Osteocyte (in vitro differentiated cells): ENCODE measurements at places on chromosomes 16 and 17. TPM values are rescaled to one million over a fixed set of nuclear protein-coding genes. Genes with fewer than 3 reads are reported as not detected.

- no peak for DNase-seq
These were observed 32.1 kb downstream of the DUSP14 start for GRCh38 chr17:37521821-37522220.

GRCh38 chr17:62673614-62674362, 46.3 kb downstream of the MRC2 start:
- no peak for DNase-seq

GRCh38 chr17:15257258-15257788, 7.8 kb downstream of the PMP22 start:
- peak; percentile 90 for DNase-seq

DNA sequence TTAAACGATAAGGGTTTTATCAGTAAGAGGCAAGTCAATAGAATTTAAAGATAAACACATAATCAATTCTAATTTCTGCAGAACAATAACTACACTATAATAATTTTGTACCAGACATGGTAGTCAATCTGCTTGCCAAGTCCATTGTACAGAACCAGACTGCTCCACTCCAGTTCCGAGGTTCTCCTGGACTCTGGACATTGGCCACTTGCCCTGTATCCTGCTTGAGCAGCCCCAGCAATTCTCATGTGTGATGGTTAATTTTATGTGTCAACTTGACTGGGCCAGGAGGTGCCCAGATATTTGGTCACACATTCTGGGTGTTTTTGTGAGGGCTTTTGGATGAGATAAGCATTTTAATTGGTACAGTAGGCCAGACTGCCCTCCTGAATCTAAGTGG, 384.6 kb downstream of the SLC39A11 start:
- no peak for DNase-seq

GRCh38 chr17:73478334-73478733, 165.9 kb downstream of the SDK2 start:
- no peak for DNase-seq

The TPSAB1 gene
- total RNA-seq: not detected in 2 replicates

- no peak for DNase-seq
These were observed 41.2 kb downstream of the PRKCA start for GRCh38 chr17:66343531-66344078.

The RRN3 gene
- 23.8 and 24.2 TPM in 2 replicates for total RNA-seq

DNA sequence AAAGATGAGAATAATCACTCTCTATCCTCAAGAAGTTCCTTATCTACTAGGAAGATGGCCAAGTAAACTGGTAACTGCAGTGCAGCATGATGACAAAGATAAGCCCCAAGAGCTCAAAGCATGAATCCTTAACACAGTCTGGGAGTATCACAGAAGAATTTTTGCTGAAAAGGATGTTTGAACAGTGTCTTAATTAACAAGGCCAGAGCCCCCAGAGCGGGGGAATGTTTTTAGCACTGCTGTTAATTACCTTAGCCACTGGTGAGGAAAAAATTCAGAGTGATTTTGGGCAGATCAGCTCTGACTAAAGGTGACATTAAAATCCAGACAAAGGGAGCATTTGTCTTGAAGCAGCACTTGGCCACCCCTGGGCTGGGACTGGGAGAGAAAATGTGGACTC, 30.1 kb downstream of the ADAMTS18 start:
- DNase-seq: no peak

- DNase-seq: peak; percentile 67
These were observed 28.9 kb downstream of the CDRT15 start for GRCh38 chr17:14207791-14208190.

The TNFRSF17 gene
- total RNA-seq: not detected in 2 replicates

GRCh38 chr16:67928561-67929364, 2.9 kb downstream of the CTRL start:
- no peak for DNase-seq

The SCNN1B gene
- not detected in 2 replicates for total RNA-seq

- no peak for DNase-seq
These were observed 16.2 kb upstream of the MYH3 start for GRCh38 chr17:10673312-10673711.

GRCh38 chr17:21455761-21456160, 79.6 kb downstream of the KCNJ12 start:
- no peak for DNase-seq

DNA sequence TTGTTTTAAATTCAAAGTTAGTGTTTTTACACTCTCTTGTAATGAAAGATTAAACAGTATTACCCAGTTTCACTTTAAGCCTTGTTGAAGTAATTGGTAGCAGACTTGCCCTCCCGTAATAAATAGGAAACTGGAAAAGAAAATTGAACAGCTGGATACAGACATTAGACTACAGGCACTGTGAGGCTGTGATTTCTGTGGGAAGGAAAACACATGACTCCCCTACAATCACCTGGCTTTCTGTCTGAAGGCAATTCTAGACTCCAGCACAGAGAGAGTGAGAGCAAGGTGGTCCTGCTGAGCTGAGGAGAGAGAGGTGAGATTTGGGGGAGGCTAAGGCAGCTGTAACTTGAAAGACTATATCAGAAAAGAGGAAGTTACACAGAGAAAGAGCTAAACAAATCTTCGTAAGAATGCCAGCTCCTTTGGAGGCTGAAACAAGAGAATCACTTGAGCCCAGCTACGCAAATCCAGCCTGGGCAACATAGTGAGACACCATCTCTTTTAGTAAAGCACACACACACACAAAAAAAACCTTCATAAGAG, 57.8 kb upstream of the CDYL2 start:
- DNase-seq: no peak

DNA sequence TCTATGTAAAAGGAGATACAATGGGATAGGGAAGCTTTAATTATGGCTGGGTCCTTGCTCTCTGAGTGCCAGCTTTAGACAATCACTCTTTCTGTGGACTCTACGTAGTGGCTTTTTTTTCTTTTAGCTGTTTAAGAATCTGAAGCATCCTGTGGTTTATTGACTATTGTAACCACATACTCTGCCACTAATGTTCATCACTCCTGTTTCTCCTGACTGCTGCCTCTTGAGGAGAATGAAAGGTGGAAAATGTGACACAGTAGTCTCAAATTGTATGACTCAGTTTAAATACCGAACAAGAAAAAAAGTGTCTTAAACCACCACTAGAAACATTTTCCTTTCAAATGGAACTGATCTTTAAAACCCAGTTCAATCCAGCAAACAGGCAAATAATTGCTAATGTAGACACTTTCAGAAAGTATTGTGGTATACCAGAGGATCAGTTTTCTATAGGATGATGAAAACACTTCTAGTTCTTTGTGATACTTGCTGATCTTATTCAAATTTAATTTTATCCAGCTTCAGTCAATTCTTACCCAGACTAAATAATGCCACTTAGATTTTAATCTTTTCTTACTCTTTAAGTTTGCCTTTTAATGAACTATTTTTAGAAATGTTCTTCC, 302.7 kb upstream of the PMFBP1 start:
- DNase-seq: no peak

GRCh38 chr17:64728041-64728695, 66.1 kb upstream of the SMURF2 start:
- no peak for DNase-seq

GRCh38 chr17:67546578-67547527, 169.8 kb downstream of the PITPNC1 start:
- no peak for DNase-seq
